Stimulated activated CD8-positive, alpha-beta memory T cell treated with anti-CD3 and anti-CD28 coated beads, Interleukin-15, amount 100 ng/mL, for 24 hours (primary cell): ENCODE measurements at places on chromosomes 6 and 20.

DNA sequence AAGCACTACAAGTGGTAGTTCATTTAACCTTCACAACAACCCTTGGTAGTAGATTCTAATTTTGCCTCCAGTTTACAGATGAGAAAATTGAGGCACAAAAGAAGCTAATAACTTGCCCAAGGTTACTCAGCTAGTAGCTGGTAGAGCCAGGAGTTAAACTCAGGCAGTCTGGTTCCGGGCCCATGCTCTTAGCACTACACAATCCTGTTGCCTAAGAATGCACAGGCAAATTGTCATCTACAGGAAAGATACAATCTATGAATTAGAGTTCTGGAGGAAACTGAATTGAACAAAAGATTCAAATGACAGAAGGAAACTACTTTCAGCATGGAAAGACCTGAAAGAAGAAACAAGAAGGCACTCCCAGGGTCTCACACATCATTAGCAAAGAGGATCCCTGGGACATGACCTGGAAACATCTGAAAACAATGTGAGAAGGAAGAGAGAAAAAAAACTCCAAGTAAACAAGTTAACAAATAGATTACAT lies 56.8 kb downstream of the ZHX3 start:
- DNase-seq, result no peak

GRCh38 chr6:105313211-105313610 lies 89.7 kb downstream of the PREP start:
- DNase-seq, result no peak

- DNase-seq, result no peak
Observed at GRCh38 chr6:107434812-107435211, 24.6 kb downstream of the PDSS2 start.

- no peak for DNase-seq
Observed at GRCh38 chr6:119360262-119360915, 10.8 kb upstream of the MAN1A1 start.

- no peak for DNase-seq
Observed at GRCh38 chr6:123570813-123571684, 65.7 kb downstream of the TRDN start.

GRCh38 chr6:19811397-19812079 lies 25.6 kb upstream of the ID4 start:
- DNase-seq, result no peak

- no peak for DNase-seq
Observed at GRCh38 chr6:170407200-170407599, 100.6 kb downstream of the FAM120B start.

GRCh38 chr6:80156221-80156620 lies 49.8 kb downstream of the BCKDHB start:
- no peak for DNase-seq

GRCh38 chr6:109183109-109183650 lies 87.9 kb downstream of the CEP57L1 start:
- no peak for DNase-seq

DNA sequence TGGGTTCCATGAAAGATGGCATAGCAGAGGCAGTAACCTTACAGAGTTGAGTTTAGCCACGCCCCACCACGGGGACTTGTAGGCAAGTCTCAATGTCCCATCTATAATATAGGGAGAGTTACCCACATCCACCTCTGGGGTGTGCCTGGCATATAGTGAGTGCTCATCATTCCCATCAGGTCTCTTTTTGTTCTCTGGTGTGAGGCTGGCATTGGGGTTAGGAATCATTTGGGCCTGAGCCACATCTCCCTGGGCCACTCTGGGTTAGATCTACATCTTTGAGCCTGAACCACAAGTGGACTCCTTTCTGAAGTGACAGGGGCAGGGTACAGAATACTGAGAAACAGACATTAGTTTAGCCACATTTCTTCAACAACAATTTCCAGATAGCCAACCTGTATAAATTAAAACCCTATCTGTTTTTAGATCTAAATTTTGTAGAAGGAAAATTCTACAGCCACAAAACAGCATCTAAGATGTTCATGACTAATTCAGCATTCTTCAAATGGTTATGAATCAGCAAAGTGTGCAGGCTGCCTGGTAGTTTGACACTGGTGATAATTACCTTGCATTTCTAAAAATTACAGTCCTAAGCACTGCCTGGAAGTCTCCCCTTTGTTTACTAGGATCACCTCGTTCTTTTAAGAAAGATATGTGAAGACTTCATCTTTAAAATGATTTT lies 20.1 kb downstream of the RNF24 start:
- no peak for DNase-seq

- DNase-seq, result no peak
Observed at GRCh38 chr6:81849248-81849647, 96.8 kb upstream of the TENT5A start.

GRCh38 chr20:12012241-12013222 lies 94.8 kb downstream of the BTBD3 start:
- no peak for DNase-seq

GRCh38 chr6:41332241-41332640 lies 3.2 kb upstream of the NCR2 start:
- no peak for DNase-seq

- no peak for DNase-seq
Observed at GRCh38 chr6:144710207-144710606, 425.1 kb downstream of the UTRN start.

GRCh38 chr6:32087574-32088486 lies 21.3 kb downstream of the TNXB start:
- peak; percentile 25 for DNase-seq

DNA sequence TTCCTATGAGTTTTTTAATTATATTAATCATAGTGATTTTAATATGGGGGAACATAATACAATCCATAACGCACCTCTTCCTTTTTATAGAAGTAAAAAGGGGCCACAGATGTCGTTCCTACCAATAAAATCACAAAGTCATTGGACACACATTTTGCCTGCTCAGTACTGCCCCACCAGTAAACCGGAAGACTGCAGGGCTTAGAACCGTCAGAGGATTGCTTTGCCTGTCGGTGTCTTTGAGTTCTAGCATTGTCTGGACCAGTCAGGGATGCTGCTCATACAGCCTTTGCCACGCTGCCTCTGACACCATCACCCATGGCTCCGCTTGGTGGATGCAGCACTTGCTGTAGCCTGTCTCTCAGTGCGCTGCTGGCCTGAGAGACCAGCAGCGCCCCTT lies 853.6 kb downstream of the C6orf118 start:
- no peak for DNase-seq

- DNase-seq, result no peak
Observed at GRCh38 chr6:705047-705446, 12.1 kb upstream of the EXOC2 start.

DNA sequence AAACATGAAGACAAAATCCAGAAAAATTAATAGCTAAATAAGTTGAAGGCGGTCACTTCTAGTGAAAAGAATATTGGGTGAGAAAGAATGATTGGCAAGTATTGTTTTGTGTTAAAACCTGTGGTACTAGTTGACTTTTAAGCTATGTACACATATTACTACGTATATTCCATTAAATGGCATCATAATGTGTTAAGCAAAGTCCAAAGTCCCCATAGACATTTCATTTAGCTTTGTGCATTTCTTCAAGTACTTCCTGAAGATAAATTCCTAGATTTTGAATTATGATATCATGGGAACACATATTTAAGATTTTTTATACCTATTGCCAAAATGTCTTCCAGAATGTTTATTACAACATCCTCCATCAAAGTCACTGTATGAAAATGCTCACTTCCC lies 272.7 kb upstream of the IRAK1BP1 start:
- no peak for DNase-seq

DNA sequence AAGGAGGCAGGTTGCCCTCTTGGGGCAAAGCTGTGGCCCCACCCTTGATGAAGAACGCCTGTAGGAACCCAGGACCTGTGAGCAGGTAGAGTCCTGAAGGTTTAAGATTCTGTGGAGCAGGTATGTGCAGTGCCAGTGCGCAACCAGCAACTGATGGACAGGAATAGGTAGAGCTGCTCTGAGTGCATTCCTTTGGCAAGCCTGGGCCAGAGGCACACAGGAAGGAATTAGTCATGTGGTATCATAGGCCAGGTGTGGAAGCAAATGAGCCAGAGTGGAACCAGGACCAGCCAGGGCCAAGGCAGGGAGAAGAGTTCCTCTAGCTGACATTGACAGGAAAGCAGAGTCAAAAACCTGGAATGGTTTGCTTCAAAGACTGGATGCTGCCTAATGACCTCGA lies 1.4 kb upstream of the KHDC1 start:
- no peak for DNase-seq

DNA sequence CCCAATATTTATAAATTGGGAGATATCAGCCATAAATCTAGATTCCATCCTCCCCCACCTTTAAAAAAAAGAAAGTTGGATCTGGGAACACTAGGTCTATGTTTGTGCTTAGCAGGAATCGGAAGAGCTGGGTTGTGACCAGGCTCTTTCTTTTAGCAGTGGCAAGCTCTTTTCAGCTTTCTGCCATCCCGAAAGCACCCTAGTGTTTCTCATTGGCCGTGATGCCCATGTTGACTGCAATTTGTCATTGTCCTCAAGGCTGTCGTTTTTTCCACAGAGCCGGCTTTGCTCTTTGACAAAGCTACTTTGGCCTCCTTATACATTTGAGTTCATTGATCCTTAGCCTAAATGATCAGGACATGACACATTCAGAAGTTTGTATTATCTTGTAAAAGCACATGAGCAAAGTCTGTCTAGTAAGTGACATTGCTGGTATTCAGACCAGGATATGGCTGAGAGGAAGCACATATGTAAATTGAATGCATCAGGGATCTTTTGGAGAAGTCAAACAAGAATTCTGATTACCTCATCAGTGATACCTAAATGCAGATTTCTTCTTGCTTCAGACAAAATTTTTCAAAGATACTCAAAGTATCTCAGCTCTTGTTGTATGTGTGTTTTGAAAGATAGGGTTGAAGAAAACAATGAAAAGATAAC lies 50.1 kb downstream of the CARMIL1 start:
- DNase-seq, result no peak

DNA sequence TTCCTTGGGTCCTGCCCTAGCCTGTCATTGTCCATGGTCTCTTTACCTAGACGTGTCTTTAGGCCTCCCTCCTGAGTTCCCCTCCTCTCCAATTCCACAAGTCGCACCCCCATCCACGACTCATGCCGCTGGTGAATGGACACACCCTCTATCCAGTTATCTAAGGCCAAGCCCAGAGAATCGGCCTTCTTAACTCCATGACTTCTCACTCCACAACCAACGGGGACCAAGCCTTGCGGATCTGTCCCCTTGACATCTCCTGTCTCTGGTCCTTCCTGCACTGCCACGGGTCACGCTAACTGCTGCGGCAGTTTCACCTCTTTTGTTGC lies 7.0 kb upstream of the RREB1 start:
- no peak for DNase-seq

DNA sequence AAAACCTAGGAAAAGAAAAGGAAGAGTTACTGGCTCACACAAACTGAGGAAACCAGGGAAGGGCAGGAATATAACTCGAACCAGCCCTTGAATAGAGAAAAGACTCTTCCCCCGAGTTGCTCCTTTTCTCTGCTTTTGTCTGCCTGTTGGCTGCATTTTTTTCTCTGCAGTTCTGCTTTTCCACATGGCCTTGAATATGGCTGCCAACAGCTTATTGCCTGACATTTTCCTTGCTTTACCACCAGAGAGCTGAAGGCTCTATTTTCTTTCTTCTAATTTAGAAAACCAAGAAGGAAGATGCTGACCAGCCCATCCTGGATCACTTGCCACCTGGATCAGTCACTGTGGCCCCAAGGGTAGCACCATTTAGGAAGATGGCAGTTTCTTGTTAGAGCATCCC lies 164.8 kb upstream of the MAN1A1 start:
- no peak for DNase-seq

DNA sequence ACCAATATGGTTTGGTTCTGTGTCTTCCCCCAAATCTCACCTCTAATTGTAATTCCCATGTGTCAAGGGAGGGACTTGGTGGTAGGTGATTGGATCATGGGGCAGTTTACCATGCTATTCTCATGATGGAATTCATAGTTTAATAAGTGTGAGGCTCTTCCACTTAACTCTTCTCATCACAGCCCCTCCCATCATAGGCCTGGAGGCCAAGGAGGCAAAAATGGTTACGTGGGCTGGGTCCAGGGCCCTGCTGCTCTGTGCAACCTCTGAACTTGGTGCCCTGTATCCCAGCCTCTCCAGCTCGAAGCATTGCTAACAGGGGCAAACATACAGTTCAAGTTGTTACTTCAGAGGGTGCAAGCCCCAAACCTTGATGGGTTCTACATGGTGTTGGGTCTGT lies 232.7 kb downstream of the ADGRG6 start:
- no peak for DNase-seq

DNA sequence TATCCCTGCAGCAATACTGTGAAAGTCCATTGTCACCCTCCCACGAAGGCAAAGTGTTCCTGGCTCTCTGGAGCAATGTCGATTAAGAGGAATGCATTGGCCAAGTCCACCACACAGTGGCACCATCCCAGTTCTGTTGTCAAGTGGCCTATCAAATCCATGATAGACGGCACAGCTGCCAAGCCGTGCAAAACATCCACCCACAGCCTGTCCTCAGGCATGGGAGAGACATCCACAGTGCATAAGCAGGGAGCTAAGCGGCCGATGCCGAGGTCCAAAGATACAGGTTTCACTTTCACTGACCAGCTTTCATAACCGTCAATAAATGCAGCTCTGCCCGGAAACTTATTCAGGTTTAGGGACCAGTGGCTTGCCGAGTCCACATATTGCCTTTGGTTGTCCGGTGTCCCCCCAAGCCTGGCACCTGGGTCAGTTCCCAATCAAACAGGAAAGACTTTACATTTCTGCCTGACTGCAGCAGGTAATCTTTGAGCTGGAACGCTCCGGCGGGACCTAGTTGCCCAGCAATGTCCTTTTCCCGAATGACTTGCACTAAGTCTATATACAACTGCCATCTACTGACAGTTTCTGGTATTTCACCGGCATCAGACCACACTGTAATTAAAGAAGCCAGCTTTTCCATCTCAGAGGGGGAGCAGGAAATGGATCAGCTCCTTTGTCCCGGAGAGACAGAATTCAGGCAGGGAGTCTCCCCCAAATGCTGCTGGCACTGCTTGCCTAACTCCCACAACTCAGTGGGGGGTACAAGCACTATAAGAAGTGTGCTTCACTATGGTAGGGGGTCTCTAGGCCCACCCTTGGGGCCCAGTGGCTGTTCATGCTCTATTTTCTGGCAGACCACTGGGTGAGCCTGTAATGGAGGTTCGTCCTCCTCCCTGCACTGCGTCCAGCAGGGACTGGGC lies 6.3 kb downstream of the ZKSCAN3 start:
- DNase-seq, result no peak
